ENCODE measurements at places on chromosomes 3 and 15. TPM values are rescaled to one million over a fixed set of nuclear protein-coding genes. Genes with fewer than 3 reads are reported as not detected.

Gene GATM
- 10.7 TPM for total RNA-seq

Gene CHRFAM7A
- total RNA-seq: 12.7 TPM

Gene SMCO1
- not detected for total RNA-seq

Gene CPEB1
- 0.84 TPM for total RNA-seq

Gene COL6A6
- total RNA-seq: not detected

Measured in neural crest cell (in vitro differentiated cells).